ENCODE measurements at places on chromosomes 11 and 22.
A peak's percentile ranks its signal among the peaks of the same experiment; 100 is the strongest.

DNA sequence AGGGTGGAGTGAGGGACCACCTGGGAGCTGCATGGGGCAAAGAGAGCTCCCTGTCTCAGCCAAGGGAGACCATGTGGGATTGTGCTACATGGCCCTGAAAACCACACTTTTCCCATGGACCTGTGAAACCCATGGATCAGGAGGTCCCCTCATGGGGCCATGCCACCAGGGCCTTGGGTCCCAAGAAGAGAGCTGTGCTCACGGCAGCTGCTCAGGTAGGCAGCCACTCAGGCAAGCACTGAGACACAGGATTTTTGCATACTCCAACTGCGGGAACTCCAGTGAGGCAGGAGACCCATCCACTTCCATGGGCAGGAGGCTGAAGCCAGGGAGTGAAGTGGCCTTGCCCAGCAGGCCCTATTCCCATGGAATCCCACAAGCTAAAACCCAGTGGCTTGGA, 190.0 kb downstream of the KCNA4 start:
- no peak for DNase-seq

DNA sequence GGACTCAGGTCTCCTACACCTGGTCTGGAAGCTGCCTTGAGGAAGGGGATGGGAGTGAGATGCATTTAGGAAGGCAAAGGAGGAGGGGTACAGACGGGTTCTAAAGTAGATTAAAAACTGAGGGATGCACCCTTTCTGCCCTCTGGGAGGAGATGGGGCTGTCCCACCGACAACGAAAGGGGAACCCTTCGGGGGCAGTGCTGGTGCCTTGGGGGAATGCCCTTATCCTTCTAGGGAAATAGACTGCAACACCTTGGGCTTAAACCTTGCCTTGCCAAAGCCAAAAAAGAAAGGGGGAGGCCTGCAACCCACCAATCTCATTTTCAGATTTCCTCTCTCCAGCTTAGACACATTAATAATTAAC, 89.8 kb downstream of the PLEKHA7 start:
- DNase-seq, result no peak

DNA sequence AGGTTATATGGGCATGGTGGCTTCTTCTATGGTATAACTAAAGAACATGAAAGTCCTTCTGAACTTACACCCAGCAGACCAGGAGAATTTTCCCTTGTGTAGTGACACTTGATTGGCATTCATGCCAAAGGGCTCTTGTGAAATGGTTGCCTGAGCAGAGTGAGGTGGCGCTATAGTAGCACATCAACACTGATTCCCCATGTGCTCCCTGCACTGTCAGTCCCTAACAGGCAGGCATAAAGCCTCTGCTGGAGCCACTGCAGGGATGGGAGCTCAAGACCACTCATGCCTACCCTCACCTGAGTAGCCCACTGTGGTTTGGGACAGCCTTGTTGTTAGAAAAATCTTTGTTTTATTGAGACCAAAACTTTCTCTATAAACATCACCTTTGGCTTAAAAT, 92.6 kb upstream of the LIN7C start:
- no peak for DNase-seq

DNA sequence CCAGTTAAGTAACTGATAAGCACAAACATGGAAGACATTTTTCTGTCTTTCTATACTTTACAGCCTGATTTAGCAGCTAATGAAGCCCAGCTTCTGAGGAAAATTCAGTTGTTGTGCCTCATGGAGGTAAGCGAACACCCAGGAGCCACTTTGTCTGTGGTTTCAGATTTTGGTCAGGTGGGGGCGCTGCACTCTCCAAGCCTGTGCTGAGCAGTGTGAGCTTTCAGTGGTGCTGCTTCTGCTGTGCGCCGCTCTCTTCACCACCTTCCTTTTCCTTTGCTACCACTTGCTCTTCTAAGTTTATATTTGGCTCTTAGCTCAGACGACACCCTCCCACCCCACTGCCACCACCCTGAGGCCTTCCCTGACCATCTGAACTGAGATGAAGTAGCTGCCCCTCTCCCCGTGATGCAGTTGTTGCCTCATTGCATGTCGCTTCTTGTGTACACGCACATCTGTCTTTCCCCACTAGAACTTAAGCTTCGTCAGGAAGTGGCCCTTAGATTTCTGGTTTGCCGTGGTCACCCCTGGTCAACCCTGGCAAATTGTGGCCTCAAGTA, 14.0 kb downstream of the PSMD13 start:
- no peak for DNase-seq

GRCh38 chr22:32836280-32837123, 35.0 kb downstream of the TIMP3 start:
- no peak for DNase-seq

- DNase-seq, result no peak
Measured at GRCh38 chr11:111205632-111206385, 39.7 kb upstream of the POU2AF2 start.

- DNase-seq, result no peak
Measured at GRCh38 chr22:30266445-30267381, at the start of gene OSM. Gene OSM, minus strand, starts transcription at chr22:30266851. Its CDS starts 52 bp downstream, at chr22:30266799.

DNA sequence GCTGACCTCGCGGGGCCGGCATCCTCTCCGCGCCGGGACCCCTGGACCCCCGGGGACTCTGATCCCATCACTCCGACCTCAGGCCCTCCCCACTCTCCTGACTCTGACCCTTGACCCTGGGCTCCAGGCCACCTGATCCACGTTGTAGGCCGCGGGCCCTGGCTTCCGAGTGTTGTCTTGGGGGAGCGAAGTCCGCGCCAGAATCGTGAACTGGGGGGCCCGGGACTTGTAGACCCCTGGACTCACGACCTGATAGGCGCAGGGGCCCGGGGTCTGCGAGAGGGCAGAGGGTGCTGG, 716 bp upstream of the TYMP start:
- DNase-seq, result no peak

- DNase-seq, result no peak
Measured at GRCh38 chr11:26095340-26095739, 236.6 kb upstream of the ANO3 start.

DNA sequence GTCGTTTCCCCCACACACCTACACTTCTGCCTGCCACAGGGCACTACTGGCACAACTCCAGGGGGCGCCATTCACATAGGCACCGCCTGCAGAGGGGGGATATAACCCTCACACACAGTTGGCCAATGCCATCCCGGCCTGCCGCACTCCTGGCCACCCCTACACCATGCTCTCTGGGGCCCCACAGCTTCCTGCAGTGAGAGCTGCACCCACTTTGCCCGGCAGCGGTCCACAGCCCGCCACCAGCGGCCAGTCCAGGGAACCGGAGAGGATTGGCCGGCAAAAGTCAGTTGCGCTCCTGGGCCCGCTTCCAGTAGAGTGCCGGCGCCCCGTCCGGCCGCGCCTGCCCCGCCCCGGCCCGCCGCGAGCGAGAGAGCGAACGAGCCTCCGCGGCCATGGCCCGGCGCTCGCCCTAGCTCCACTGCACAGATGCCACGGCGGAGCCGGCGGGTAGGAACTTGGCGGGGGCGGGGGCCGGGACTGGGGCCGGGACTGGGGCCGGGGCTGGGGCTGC, 25.6 kb upstream of the SUSD2 start:
- peak; percentile 2 for DNase-seq

- DNase-seq, result no peak
Measured at GRCh38 chr11:73334384-73335203, 26.5 kb downstream of the ARHGEF17 start.

GRCh38 chr11:107688322-107688918, 23.4 kb downstream of the SLN start:
- no peak for DNase-seq

Data from DMS79 treated with DMSO at 0.1 percent for 48 hours (cell line).